Endothelial cell of umbilical vein (primary cell): ENCODE measurements at places on chromosomes 6 and 20. TPM values are rescaled to one million over a fixed set of nuclear protein-coding genes. Genes with fewer than 3 reads are reported as not detected.

Gene FILIP1
- 12.6 and 13.7 TPM in 2 replicates for total RNA-seq

Gene FOXS1
- total RNA-seq: not detected in 2 replicates

Gene RAET1L
- not detected in 2 replicates for total RNA-seq

Gene MACROD2
- total RNA-seq: 0.73 and 0.97 TPM in 2 replicates

Gene HNF4A
- total RNA-seq: not detected in 2 replicates

Gene ZBTB22
- 12.6 and 13.9 TPM in 2 replicates for total RNA-seq

Gene CPXM1
- 9.3 and 20.3 TPM in 2 replicates for total RNA-seq

Gene SLC17A3
- total RNA-seq: not detected in 2 replicates

Gene GPR6
- not detected in 2 replicates for total RNA-seq

Gene SLC17A2
- not detected in 2 replicates for total RNA-seq

Gene MANEA
- total RNA-seq: 17.7 and 18.5 TPM in 2 replicates

Gene ECHDC1
- total RNA-seq: 36.7 and 36.8 TPM in 2 replicates

Gene MTCH1
- 218 and 226 TPM in 2 replicates for total RNA-seq

Gene SDC4
- total RNA-seq: 28.7 and 32.0 TPM in 2 replicates
